ENCODE measurements at places on chromosomes 6 and 20.
A peak's percentile ranks its signal among the peaks of the same experiment; 100 is the strongest.

DNA sequence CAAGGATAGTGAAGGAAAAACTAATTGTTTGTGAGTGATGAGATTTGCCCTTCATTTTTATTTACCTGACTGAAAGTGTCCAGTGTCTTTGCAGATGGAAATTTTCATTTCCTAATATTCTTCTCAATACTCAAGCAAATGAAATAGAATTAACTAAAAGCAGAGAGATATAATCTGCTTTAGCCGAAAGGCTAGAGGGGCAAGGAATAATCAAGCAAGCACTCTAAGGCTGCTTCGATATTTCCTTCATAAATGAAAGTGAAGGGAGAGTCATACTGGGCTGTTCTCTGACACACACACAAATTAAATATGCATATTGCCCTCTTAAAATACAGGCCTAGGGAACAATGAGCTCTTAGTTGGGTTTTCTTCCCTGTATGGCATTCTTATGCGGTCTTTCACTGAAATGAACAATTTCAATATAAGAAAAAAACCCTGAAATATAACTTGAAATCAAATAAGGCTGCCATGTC, 47.5 kb upstream of the POPDC3 start:
- DNase-seq = no peak

- DNase-seq = no peak
Observed at GRCh38 chr6:71294121-71294523, 5.5 kb downstream of the OGFRL1 start.

- no peak for DNase-seq
Observed at GRCh38 chr6:147341486-147341885, 137.3 kb downstream of the STXBP5 start.

DNA sequence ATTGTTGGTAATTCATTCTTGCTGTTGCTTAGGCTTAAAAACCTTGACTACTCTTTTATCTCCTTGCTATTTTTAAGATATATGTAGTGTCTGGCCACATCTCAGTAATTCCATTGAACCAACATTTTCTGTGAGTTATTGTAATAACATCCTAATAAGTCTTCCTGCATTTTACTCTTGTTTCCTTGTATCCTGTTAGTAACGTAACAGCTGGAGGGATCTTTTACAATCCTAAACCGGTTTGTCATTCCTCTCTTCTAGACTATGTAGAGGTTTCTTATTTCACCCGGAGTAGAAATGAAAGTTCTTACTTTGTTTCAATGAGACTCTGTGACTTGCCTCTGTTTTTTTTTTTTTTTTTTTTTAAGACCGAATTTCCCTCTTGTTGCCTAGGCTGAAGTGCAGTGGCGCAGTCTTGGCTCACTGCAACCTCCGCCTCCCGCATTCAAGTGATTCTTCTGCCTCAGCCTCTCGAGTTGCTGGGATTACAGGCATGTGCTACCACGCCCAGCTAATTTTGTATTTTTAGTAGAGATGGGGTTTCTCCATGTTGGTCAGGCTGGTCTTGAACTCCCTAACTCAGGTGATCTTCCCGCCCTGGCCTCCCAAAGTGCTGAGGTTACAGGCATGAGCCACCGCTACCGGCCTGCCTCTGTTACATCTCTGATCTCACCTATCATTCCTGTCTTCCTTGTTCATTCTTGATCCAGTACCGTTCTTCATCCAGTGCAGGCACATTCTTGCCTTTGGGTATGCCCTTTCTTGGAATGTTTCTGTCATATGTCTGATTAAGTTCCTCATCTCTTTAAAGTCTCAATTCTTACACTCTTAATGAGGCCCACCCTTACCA, 44.7 kb downstream of the NCOA3 start:
- no peak for DNase-seq

DNA sequence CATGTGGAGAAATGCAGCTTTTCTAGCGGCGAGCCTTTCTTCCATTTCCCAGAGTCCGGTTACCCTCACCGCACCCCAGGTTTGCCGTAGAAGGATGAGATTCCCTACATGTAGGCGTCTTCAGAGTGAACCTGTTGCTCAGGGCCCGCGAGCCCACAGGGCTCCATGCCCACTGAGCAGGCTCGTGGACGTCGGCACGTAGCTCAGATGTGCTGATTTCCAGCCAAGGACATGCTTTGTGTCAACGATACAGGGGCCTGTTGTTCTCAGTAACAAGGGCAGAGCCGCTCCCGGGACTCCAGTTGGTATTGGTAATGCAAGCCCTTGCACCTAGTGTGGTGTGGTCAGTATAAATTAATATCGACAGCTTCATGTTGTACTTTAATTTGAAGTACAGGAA, 159.6 kb downstream of the MTHFD1L start:
- DNase-seq = no peak

DNA sequence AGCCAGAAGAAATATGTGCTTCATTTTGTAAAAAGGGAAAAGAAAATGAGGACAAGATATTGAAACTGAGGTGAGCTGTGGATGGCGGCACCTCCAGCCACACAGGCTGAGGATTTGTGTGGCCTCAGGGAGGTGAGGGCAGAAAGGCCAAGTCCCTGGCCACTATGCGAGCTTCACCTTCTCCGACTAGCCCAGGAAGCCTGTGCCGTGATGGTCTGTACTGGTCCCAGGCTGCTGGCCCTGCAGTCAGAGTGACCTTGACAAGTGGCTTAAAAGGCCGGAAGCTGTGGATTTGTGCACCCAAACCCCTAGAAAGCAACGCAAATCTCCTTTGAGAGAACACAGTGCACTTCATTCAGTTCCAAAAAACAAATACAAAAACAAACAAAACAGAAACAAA, 48.1 kb downstream of the WDR27 start:
- DNase-seq = no peak

- peak; percentile 54 for DNase-seq
Observed at GRCh38 chr20:23622839-23623343, 14.9 kb downstream of the CST3 start.

DNA sequence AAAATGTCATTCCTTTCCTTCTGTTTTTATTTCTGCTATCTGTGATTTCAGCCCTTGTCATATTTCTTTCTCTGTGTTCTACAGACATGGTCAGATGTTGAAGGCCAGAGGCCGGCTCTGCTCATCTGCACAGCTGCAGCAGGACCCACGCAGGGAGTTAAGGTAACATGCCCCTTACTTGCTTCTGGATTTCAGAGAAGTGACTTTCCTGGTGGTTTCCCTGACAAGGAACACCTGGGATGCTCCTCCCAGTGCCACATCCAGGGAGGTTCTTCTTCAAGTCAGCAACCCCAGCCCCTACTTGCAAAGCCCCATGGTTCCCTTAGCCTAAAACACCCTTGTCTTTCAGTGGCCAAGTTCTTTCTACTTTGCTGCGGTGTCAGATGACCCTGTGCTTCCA, 41.3 kb downstream of the CDH26 start:
- no peak for DNase-seq

DNA sequence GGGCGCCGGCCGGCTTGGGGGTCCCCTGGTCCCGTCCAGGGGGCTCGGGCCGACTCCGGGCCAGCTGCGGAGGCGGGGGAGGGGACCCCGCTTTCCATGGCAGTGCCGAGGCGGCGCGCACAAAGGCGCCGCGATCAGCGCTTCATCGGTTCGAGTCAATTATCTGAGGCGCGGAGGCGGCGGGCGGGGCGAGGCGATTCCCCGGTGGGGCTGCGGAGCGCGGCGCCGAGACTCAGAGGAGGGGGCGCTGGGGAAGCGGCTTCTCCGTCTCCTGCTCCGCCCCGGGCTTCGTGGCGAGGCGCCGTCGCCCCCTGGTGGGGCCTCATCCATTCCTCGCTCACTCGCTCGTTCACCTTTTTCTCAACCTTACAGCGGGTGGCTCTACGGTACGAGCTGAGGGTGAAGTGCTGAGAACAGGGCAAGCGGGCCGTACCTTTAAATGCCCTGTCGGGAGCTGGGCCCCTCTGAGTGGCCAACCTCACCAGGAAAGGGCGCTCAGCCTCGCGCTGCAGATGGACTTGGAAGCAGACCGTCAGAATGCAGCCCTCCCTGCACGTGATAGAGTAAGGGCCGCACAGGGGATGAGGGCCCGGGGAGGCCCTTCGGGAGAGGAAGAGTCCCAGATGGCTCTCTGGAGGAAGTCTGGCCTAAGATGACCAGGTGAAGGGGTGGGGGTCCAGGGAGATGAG, 39.9 kb downstream of the SLC52A3 start:
- DNase-seq = peak; percentile 58

- DNase-seq = no peak
Observed at GRCh38 chr6:109360791-109361190, 21.5 kb downstream of the CD164 start.

DNA sequence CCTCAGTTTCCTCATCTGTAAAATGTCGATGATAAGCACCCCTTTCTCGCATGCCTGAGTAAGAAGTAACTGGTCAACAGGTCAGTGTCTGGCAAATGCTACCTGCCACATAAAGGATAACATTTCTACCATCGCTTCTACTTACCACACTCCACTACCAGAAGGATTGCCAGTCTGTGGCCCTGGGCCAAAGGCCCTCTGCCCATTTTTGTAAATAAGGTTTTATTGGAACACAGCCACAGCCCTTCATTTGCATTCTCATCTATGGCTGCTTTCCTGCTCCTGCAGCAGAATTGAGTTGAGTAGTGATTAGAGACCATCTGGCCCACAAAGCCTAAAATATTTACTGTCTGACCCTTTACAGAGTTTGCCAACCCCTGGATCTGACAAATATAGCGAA, 121.8 kb downstream of the TOX2 start:
- no peak for DNase-seq

- peak; percentile 64 for DNase-seq
Observed at GRCh38 chr6:40845553-40845952, 193.5 kb downstream of the UNC5CL start.

- DNase-seq = peak; percentile 13
Observed at GRCh38 chr6:163707387-163708355, 293.2 kb downstream of the QKI start.

DNA sequence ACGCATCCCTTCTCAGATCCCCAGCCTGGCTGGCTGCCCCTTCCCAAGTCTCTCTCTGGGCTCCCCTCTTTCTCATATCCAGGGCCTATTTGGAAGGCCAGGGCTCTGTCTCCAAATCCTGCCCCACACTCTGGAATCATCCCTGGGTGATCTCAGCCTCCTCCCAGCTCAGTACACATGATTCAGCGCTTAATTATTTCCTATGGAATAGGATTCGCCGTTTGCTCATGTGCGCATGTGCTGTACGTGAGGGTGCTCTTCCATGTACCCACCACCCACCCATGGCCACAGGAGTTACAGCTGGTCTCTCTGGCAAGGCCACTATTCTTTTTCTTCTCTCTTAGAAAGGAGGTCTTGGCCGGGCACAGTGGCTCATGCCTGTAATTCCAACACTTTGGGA, 81.7 kb upstream of the FOXP4 start:
- no peak for DNase-seq

GRCh38 chr20:56517641-56518040, 6.9 kb upstream of the FAM209A start:
- DNase-seq = no peak

GRCh38 chr20:44215125-44215524, 4.6 kb upstream of the OSER1 start:
- DNase-seq = peak; percentile 67

All from SHP77 (cell line).